ENCODE measurements at places on chromosomes 13 and 19.

DNA sequence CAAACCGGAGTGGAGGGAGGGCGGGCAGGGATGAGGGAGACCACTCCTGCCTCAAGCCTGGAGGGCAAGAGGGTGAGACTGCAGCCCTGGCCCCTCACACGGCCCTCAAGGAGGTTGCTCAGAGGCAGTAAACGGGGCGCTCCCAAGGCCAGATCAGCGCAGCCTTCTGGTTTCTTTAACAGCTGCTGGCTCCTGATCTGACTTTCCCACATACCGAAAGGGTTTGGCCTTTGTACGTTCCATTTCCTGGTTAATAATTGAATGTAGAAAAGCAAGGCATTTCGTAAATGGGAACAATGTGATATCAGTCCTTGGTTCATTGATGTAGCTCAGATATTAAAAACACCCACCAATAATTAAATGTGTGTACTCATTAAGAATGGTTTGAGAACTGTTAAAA is 71.5 kb downstream of the GGACT start:
- DNase-seq, result no peak

GRCh38 chr19:38009650-38010242 is 102.7 kb downstream of the SIPA1L3 start:
- DNase-seq, result no peak

- DNase-seq, result peak; percentile 87
These were observed at the start of gene GGACT for GRCh38 chr13:100588331-100589177. GGACT (minus strand) TSS chr13:100588789; CDS start chr13:100532591, 56,198 bp downstream.

- no peak for DNase-seq
These were observed 123.5 kb downstream of the CRYL1 start for GRCh38 chr13:20401931-20402856.

- no peak for DNase-seq
These were observed 449.8 kb downstream of the PCDH17 start for GRCh38 chr13:58081301-58081820.

GRCh38 chr19:13817615-13818371 is 22.6 kb downstream of the ZSWIM4 start:
- DNase-seq, result peak; percentile 65

GRCh38 chr19:49687566-49688316 is 1.7 kb upstream of the ADM5 start:
- DNase-seq, result no peak

GRCh38 chr19:7004313-7004931 is 16.8 kb downstream of the MBD3L2B start:
- no peak for DNase-seq
